ENCODE measurements at places on chromosomes 2 and 18.
A peak's percentile ranks its signal among the peaks of the same experiment; 100 is the strongest.

DNA sequence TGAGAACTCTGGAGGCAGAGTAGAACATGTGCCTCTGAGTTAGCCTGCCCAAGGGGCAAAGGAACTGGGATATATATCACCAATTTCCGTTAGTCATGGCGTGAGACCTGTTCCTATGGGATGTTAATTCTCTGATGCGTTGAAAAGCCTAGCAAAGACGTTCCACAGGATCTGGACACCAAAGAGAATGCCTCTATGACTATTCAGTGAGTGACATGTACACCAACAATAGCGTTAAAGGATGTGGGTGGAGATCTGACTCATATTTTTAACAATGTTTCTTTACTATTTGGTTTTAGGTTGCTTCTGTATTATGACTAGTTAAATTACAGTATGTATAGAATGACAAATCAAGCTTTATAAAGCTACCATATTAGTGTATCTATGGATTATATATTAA lies 320.9 kb upstream of the MC4R start:
- DNase-seq: no peak

DNA sequence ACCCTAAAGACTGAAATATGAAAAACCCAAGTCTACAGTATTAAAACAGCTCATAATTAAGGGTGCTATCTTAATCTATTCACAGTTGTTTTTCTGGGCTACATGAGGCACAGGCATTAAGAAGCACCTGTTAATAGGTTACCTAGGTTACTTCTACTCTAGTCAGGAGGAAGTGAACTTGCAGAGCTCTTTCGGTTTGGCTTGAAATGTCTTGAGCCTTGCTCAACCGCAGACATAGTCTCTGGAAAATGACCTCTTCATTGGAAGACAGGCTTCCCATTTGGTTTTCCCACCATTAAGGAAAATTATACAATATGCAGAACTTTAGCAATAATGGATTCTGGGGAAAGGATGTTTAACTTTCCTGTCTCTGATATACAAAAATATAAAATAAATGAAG lies 142.3 kb upstream of the KCNJ3 start:
- no peak for DNase-seq

- peak; percentile 34 for DNase-seq
These were observed 29.6 kb downstream of the MCEE start for GRCh38 chr2:71100195-71100964.

DNA sequence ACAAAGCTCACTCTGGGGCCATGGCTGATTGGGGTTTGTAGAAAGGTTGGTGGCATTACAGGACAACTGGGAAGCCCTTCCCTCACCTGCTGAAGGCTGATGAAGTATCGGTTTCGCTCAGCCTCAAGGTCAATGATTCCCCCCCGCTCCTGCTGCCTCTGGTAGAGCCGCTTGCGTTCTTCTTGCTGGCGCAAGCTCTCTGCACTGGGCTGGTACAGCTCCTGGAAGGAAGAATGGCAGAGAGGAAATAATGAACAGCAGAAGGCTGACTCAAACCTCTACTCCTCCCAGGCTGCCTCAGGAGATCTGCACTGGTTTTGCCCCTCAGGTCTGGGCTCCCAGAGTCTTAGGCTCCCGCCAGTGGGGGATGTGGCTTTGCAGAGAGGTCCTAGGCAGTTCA lies 5.2 kb downstream of the BCS1L start:
- DNase-seq: no peak

DNA sequence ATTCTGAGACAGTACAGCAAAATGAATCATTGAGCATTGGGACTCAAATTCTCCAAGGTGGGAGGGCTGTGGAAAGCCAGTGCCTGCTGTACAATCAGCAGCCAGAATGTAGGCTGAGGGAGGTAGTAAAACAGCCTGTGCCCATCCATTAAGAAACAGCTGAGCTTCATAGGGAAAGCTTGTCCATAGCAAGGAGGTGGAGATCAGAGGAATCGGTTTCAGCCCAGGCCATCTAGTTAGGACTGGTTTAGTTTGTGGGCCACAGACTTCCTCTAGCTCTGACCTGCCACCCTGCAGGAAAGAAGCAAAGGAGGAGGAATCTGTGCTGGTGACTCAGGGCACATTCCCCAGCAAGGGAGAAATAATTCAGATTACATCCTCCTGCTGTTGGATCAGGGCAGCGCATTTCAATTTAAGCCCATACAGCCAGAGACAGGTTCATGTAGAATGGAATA lies 333.4 kb downstream of the SETBP1 start:
- peak; percentile 60 for DNase-seq

DNA sequence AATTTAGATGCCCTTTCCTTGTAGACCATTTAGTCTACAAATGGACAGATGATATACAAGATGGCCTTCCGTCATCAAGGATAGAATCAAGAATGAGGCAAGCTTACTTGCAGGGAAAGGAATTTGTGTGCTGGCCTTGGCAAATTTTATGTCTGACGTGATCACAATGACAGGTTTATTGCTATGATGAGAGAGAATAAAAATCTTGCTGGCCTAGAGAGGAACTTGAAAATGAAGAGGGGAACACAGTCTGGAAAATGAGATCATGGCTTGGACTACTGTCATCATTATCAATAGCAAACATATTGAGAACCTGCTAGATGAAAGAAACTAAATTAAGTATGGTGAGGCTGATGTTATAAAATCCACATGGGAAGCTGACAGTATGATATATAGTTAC lies 66.0 kb downstream of the CSRNP3 start:
- DNase-seq: no peak

- peak; percentile 92 for DNase-seq
These were observed 257.3 kb downstream of the ATAD2B start for GRCh38 chr2:23669413-23670244.

DNA sequence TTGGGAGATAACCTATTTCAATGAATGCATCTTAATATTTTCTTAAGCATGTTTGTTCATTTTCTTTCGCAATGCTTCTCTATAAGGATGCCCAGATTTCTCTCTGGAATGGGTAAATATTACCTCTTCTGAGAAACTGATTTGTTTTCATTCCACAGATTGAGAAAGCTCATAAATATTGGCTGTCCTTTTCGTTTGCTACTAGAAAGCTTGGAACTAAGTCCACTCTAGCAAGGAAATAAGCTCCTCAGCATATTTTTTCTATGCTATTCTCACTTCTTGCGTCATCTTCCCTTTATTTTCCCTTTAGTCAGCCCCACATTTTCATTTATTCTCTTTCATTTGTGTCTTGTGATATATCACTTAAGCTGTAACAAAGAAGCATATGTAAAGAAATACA lies 76.3 kb downstream of the ANTXR1 start:
- no peak for DNase-seq

- DNase-seq: no peak
These were observed 49.5 kb downstream of the KCNE4 start for GRCh38 chr2:223101340-223102039.

DNA sequence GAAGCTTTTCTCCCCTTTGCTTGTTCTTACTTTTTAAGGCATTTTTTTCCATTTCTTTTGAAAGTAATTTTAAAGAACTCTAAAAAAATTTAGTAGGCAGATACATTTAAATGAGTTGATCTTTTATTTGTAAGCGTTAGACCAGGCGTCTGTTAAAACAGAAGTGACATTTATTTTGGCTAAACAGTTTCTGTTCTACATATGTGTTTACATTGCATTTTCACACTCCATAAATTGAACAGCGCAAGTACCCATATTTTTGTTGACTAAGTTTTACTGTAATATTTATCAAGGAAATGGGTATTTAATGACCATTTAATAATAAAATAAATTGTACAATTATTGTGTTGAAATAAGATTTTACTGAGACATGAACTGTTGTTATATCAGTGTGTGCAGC lies 21.9 kb downstream of the PPM1B start:
- DNase-seq: no peak

GRCh38 chr2:187826023-187826422 lies 271.8 kb upstream of the TFPI start:
- DNase-seq: no peak

DNA sequence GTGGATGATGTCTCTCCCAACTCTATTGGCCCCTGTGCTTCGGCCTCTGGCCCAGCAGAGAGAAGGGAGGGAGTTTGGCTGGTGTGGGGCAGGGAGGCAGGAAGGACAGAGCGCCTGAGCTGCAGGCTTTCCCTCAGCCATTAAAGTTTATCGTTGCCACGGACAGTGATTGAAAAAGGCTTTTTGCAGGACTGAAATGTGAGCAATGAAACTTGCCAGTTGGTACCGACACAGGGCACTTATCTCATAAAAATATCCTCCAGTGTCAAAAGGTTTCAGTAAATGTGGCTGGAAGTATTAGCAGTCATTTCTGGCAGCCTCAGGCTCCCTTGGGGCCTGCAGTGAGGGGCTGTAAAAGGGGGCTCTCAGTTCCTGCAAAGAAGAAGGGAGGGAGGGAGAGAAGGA lies 169.2 kb downstream of the GLI2 start:
- peak; percentile 72 for DNase-seq

DNA sequence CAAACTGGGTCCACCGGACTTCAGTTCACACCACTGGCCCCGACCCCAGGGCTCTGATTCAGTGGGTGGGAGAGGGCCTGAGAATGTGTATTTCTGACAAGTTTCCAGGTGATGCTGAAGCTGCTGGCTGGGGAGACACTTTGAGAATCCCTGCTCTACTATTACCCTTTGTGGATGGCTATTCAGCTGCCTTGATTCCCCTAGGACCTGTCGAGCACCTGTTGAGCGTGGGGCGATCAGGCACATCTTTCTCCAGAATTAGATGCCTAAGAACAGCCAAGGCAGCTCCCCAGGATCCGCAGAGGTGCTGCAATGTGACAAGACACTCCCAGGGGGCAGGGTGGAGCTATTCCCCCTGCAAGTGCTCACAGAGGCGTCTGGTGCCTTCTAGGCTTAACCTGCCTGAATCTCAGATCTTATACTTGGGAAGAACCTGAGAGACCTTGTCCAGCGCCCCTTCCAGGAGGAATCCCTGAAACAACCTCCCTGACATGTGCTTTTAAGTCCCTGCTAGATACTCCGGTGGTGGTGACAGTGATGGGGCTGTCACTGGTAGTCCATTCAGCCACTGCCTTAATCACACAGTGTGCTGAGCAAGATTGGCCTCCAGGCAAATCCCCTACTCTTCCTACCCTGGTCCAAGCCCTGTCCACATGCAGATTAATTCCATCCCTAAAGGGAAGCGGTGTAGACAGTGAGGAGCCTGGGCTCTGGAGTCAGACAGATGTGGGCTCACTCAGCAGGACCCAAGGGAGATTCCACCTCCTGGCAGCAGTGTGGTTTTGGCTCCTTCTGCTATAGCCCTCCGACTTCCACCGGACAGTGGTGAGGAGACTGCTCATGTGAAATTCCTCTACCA lies 43.4 kb upstream of the OTOF start:
- peak; percentile 32 for DNase-seq

GRCh38 chr2:230737300-230737699 lies 24.7 kb downstream of the CAB39 start:
- no peak for DNase-seq

DNA sequence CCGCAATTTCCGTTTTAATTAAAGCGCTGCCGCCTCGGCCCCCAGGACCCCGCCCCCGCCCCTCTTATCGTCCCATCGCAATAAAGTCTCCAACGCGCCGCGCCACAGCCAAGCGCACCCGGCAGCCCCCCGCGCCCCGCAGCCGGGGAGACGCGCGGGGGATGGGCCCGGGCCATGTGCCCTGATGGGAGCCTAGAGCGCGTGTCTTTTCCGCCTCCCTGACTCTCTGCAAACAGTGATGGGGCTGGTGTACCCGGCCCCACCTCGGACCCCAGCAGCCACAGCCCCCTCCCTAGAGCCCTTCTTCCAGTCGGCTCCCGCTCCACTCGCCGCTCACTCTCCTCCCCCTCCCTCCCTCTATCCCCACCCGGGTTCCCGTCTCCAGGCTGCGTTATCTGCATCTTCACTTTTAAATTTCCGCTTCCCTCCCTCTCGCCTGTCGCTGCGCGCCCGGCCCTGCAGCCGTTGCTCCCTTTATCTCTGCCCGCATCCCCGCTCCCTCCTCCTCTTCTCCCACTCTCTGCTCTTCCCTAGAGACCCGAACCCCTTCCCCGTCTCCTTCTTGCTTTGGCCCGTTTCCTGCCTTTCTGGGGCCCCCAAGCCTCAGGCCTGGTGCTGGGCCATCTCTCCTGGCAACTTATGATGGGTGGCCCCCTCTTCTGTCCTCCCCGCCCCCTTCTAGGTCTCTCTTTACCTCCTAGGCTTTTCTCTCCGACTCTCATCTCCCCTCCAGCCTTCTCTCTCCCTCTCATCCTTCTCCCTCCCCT lies 524 bp upstream of the FEV start:
- no peak for DNase-seq

- no peak for DNase-seq
These were observed 467.7 kb upstream of the ID2 start for GRCh38 chr2:8214036-8214615.

- DNase-seq: no peak
These were observed 929.9 kb upstream of the FANCL start for GRCh38 chr2:59171019-59171418.

DNA sequence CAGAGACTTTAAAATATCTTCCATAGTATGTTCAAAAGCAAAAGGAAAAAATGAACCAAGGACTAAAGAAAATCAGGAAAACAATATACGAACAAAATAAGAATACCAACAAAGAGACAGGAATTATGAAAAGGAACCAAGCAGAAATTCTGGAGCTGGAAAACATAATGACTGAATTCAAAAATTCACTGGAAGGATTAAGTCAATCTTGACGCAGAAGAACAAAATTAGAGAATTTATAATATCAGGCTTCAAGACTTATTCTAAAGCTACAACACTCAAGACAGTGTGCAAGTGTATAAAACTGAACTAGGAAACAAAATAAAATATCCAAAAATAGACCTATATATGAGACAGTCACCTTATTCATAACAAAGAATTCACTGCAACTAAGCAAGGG lies 56.9 kb upstream of the GYPC start:
- DNase-seq: no peak

DNA sequence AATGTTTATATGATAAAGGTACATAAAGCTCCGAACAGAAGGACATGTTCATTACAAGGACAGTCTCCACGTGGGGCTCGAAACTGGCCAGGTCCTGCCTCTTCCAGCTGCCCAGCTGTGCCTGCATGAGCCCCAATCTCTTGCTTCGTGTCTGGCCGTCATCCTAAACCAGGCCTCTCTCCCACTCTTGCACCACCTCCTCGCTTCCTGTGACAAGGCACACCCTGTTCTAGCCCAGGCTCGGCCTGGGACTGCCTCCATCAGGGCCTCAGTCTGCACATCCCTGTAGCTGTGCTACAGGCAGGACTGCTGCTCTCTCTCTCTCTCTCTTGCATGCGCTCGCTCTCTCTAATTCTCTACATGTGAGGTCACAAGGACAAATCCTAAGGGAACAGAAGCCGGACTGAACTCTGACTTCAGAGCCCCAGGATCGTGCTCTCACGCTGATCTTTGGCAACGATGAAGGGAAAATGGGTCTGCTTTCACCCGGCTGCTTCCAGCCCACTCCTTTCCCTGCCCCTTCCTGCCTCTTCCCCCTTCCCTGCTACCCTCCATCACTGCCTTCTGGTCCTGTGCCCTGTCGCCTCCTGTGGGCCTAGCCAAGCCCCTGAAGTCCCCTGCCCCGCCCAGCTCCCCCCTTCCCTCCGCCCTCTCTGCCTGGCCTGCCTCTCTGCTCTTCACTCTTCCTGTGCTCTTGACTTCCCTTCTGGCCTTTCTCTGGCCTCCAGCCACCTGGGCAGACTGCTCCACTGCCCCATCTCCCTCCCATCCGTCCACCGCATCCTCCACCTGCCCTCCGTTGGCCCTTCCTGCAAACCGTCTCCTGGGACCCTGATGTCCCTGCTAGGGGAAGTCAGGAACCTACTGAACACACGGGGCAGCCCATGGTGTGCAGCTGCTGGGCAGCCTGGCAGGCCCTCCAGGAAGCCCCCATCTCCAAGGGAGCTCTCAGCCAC lies 7.8 kb upstream of the GPR55 start:
- DNase-seq: peak; percentile 54

All from tongue (tissue), 3 donors.